ENCODE measurements at places on chromosomes 7 and 10.

DNA sequence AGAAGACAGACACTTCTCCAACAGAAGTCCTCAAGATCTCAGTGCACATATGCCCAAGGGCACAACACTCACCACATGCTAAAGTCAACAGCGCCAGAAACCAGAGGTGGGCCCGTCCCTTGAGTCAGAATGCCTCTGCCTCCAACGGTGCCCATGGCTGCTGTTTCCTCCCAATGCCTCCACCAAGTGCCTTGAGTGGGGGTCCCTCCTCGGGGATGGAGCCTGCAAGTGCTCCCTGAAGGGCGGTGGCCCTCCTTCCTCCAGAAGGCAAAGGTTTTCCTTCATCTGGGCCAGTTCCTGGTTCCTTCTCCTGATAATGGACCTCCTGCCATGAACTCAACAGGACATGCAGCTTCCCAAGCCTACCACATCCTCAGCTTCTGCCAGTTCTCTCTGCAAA, 58.5 kb downstream of the TNS3 start:
- DNase-seq = no peak

GRCh38 chr7:142001163-142001874, 5.6 kb downstream of the MGAM start:
- DNase-seq = no peak

DNA sequence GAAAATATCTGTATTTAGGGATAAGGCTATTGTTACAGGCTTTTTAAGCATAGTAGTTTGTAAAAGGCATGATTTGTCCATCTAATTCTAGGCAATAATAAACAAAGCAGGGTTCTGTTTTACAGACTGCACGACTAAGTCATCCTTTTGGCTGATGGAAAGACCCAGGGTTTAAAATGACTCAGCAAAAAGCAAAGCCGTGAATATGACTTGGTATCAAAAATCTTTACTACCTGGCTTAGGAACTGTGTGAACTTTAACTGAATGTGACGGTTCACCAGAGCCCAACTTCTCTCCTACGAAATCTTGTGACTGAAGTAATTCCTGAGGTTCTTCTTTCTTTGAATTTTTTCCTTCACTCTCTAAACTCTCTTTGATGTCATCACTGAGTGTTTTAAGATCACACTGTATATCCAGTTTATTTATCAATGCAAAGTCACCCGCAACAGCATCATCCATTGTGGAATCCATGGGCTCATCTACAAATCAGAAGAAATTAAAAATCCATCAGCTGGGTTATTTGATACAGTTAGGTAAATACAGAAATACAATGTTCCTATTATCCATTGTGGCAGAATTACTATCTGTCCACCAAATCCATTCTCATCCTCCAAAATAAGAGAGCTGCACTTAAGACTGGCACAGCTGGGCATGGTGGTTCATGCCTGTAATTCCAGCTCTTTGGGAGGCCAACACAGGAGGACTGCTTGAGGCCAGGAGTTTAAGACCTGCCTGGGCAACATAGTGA, 17.0 kb downstream of the ATE1 start:
- DNase-seq = no peak

- no peak for DNase-seq
These were observed 21.4 kb upstream of the PDGFA start for GRCh38 chr7:540997-541396.
